ENCODE measurements at places on chromosomes 4 and X.

- peaks cover 2% of the 10 kb centered on the region for H3K4me1 ChIP-seq
- no peaks in the 10 kb centered on the region for H3K36me3 ChIP-seq
- H3K27ac ChIP-seq: no peak overlapping the region
- H3K4me3 ChIP-seq: no peak overlapping the region
These were observed 43.4 kb downstream of the SLC9A7 start for GRCh38 chrX:46715530-46715929.

GRCh38 chr4:153365003-153365402, 20.5 kb downstream of the MND1 start:
- no peak overlapping the region for H3K27ac ChIP-seq
- H3K27me3 ChIP-seq: no peaks in the 10 kb centered on the region
- H3K4me3 ChIP-seq: no peak overlapping the region
- no peaks in the 10 kb centered on the region for H3K4me1 ChIP-seq

DNA sequence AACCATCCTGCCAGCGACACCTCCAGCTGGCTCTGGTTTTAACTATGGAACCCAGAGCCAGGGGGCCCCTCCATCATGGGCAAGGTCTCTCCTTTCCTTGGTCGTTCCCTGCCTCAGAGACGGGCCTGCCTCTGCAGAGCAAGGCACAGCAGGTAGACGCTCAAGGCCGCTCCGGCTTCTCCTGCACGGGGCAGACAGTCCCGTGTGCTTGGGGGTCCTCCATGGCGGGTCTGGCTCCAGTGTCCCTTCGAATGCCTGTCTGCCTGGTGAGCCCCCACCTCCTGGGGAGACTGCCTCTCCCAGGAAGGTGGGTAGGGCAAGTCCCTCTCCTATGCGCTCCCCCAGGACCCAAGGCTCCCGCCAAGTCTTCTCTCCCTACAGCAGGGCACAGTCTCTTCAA, 71.5 kb downstream of the ACOX3 start:
- H3K4me3 ChIP-seq: no peak overlapping the region
- no peaks in the 10 kb centered on the region for H3K4me1 ChIP-seq
- peaks cover 10% of the 10 kb centered on the region for H3K36me3 ChIP-seq
- DNase-seq: no peak
- no peak overlapping the region for H3K27ac ChIP-seq
- no peaks in the 10 kb centered on the region for H3K27me3 ChIP-seq

DNA sequence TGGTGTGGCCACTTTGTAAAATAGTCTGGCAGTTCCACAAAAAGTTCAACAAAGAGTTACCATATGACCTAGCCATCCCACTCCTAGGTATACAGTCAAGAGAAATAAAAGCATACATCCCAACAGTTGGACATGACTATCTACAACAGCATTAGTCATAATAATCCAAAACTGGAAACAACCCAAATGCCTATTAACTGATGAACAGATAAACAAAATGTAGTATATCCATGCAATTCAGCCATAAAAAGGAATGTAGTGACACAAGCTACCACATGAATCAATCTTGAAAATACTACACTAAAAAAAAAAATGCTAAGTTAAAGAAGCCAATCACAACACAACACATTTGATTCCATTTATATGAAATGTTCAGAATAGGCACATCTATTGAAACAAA, 16.1 kb downstream of the MED14 start:
- no peak for DNase-seq
- H3K27me3 ChIP-seq: no peaks in the 10 kb centered on the region
- peaks cover 51% of the 10 kb centered on the region for H3K4me1 ChIP-seq
- no peak overlapping the region for H3K4me3 ChIP-seq

DNA sequence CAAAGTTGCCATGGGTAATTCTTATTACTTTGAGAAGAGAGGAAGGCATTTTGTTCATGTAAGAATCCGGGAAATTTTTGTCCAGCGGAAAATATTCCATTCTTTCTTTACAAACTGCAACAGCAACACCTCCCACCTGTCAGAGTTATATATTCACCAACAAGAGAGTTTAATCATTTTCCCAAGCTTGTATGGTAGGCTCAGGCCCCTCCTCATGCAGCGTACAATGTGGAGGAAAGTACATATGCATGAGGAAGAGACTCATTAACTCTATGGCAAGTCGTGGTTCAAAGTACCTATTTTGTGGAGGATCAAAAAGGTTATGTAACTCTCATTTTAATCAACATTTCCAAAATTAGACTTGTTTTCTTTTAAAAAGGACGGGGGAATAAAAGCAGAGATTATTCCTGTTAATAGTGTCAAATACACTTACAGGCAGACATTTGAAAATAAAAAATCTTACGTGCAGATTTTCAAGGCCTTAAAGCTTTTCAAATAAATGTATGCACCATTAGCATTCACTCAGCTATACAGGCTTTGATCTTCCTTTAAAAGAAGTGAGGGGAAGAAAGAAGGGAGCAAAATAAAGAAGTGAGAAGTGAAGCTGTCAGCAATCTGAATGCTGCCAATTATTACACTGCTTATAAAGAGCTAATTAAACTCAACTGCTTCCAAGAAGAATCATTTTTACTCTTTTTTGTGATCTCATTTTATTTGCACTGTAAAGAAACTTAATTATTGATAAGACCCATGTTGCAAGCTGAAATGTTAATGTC, 204.8 kb downstream of the FAT4 start:
- no peaks in the 10 kb centered on the region for H3K4me1 ChIP-seq
- H3K27ac ChIP-seq: no peak overlapping the region

DNA sequence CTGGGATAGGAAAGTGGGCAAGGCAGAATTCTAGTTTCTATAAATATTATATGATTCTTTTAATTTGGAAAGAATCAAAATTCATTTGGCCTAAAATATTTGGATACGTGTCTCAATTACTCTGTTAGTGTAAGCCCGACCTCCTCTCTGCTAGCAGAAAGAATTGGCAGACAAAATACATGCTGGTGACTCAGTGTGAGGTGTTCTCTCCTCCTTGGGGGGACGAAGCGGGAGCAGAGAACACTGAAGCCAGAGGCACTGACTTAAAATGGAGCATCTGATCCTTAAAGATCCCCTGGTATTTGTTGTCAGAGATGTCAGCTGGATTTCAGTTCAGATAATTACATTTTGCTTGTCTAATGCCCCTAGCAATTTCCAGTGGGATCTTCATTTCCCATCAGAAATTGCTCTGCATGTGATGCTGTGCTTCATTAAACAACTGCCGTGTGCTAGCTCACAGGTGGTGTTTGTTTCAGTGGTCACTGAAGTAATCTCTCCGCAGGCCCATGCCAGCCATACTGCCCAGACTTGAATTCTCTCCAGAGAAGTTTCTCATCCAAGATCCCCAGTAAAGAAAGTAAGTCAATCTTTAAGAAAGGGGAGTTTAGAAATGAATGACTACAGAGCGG, 188.7 kb upstream of the TLL1 start:
- H3K36me3 ChIP-seq: no peaks in the 10 kb centered on the region
- H3K27me3 ChIP-seq: no peaks in the 10 kb centered on the region
- no peak for DNase-seq
- H3K4me1 ChIP-seq: no peaks in the 10 kb centered on the region
- H3K4me3 ChIP-seq: no peak overlapping the region
- no peak overlapping the region for H3K27ac ChIP-seq

DNA sequence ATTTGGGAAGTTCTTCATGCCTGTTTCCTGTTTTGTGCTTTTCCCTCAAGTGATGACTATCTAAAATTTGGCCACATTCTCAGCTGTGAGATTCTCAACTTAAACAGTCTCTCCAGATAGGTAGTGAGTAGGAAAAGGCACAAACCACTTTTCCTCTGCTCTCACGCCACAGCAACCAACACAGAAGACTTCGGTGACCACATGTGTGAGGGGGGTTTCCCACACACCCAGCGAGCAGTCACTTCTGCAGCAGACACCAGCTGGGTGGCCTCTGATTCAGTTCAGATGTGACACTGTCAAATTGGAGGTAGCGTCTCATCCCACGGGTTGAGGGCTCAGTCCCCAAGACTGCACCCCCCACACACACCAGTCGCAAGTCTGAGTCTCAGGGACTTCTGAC, 25.1 kb upstream of the CLDN34 start:
- peaks cover 5% of the 10 kb centered on the region for H3K36me3 ChIP-seq
- no peak overlapping the region for H3K27ac ChIP-seq
- H3K4me3 ChIP-seq: peak overlapping the region; percentile 63
- no peaks in the 10 kb centered on the region for H3K27me3 ChIP-seq
- H3K4me1 ChIP-seq: peaks cover 9% of the 10 kb centered on the region

GRCh38 chr4:25531272-25531671, 124.4 kb upstream of the SLC34A2 start:
- peaks cover 22% of the 10 kb centered on the region for H3K27me3 ChIP-seq
- H3K27ac ChIP-seq: no peak overlapping the region
- no peak overlapping the region for H3K4me3 ChIP-seq

- no peak overlapping the region for H3K27ac ChIP-seq
- no peaks in the 10 kb centered on the region for H3K36me3 ChIP-seq
- H3K27me3 ChIP-seq: peaks cover 27% of the 10 kb centered on the region
These were observed 108.6 kb downstream of the ARHGAP6 start for GRCh38 chrX:11557120-11557519.

DNA sequence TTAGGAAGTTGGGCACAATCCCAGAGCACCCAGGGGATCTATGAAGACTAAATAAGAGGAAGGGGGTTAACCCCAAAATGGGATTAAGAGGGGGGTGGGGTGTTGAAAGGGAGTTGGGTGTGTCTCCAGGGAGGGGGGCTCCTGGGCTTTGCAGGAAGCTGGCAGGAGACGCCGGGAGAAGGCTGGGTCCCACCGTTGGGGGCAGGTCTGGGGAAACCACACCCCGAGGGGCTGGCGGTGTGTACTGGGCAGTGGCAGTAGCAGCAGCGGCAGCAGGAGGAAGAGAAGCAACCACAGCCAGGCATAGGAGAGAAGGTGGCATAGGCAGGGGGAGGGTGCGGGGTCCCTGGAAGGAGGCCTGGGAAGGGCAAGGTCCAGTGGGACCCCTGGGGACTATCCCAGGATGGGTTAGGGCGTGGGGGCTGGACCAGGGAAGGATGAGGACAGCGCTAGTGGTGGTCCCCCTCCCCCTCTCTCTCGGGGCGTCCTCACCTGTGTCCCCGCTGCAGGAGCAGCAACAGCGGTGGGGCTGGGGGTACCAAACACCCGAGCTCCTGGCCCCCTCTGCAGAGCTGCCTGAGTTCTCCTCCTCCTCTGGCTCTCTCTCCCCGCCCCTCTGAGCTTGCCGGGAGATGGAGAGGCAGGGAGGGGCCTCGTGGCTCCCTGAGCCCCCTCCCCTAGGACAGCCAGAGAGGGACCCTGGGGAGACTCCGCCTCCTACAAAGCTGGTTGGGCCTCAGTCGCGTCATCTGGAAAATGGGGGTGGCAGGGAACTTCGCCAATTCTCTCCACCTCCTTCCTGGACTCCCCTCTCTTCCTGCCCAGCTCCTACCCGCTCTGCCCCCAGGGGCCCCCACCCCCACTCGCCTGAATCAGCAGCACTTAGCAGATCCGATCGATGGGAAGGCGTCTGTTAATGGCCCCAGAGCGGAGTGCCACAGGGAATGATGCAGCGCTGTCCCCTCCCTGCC, at the start of gene KCND1:
Gene KCND1, minus strand, starts transcription at position 596 of the 971 bp plus-strand sequence. CDS start 1,573 bp downstream, outside the sequence.
- peaks cover 10% of the 10 kb centered on the region for H3K4me1 ChIP-seq
- no peak for DNase-seq
- peak within 1 kb of the TSS; percentile 56 for H3K27ac ChIP-seq
- peak within 1 kb of the TSS; percentile 61 for H3K4me3 ChIP-seq
- H3K36me3 ChIP-seq: peaks cover 15% of the 10 kb centered on the region

DNA sequence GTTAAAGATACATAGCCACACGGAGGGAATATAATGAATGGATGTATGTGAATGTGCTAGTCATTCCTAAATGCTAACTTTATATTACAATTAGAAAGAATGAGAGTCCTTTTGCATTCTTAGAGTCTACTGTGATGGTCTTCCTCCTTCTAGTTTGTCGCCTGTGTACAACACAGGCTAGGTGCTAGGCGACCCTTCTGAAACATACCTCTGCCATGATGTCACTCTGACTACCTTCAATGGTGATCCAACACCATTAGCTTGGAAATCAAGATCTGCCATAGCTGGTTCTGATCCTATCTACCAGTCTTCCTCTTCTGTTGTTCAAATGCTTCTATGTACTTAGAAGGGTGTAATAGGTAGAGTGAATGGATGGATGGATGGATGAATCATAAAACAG, 151.2 kb downstream of the MGST2 start:
- H3K27ac ChIP-seq: no peak overlapping the region
- no peaks in the 10 kb centered on the region for H3K4me1 ChIP-seq
- no peaks in the 10 kb centered on the region for H3K36me3 ChIP-seq
- peaks cover 6% of the 10 kb centered on the region for H3K27me3 ChIP-seq

GRCh38 chr4:3826247-3827172, 60.3 kb downstream of the ADRA2C start:
- no peak for DNase-seq
- peaks cover 5% of the 10 kb centered on the region for H3K4me1 ChIP-seq
- H3K27ac ChIP-seq: no peak overlapping the region
- peaks cover 51% of the 10 kb centered on the region for H3K27me3 ChIP-seq
- H3K4me3 ChIP-seq: no peak overlapping the region
- no peaks in the 10 kb centered on the region for H3K36me3 ChIP-seq

GRCh38 chr4:123398066-123398852, 1.7 kb downstream of the SPRY1 start:
- peaks cover 8% of the 10 kb centered on the region for H3K36me3 ChIP-seq
- peaks cover 28% of the 10 kb centered on the region for H3K4me1 ChIP-seq
- peaks cover 55% of the 10 kb centered on the region for H3K27me3 ChIP-seq
- H3K4me3 ChIP-seq: peak overlapping the region; percentile 75

- no peaks in the 10 kb centered on the region for H3K27me3 ChIP-seq
- H3K4me1 ChIP-seq: no peaks in the 10 kb centered on the region
- H3K27ac ChIP-seq: no peak overlapping the region
- H3K36me3 ChIP-seq: no peaks in the 10 kb centered on the region
- DNase-seq: no peak
- no peak overlapping the region for H3K4me3 ChIP-seq
These were observed 36.9 kb upstream of the XIAP start for GRCh38 chrX:123822965-123823364.

DNA sequence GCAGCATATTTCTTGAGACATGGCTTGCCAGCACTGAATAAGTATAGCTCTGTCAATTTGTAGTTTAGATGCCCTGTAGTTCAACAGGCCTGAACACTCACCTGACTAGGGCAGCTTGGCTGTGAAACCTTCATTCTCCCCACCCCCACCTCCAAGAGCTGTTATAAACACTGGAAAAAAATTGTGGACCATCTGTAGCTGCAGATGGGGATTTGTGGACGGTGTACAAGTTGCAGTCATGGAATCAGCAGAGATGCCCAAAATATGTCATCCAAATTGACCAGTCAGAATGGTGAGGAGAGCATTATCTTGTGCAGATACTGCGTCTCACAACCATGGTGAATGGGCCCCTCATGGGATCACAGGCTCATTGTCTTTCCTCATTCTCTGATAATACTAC, 76.2 kb upstream of the PAQR3 start:
- no peak overlapping the region for H3K27ac ChIP-seq
- no peaks in the 10 kb centered on the region for H3K36me3 ChIP-seq
- DNase-seq: no peak
- no peak overlapping the region for H3K4me3 ChIP-seq

DNA sequence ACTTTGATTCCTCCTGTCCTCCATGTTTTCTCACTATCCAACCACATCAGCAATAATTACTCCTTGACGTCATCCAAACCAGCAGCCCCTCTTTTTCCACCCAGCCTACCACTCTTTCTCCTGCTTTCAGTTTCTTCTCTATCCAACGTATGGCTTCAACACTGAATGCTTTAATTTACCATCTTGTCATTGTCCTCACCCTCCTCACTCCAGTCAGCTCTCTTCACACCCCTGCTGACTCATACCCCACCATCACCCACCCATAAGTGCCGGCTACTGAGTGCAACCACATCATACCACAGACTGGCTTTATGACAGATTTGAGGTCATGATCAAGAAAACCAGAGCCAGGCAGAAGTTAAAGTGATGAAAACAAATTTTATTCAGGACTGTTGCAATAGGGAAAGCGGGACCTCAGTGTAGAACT, 9.8 kb upstream of the ANXA5 start:
- peak overlapping the region; percentile 62 for H3K4me3 ChIP-seq
- H3K27me3 ChIP-seq: peaks cover 26% of the 10 kb centered on the region
- H3K36me3 ChIP-seq: peaks cover 6% of the 10 kb centered on the region
- peak overlapping the region; percentile 42 for H3K27ac ChIP-seq
